ENCODE measurements at places on chromosomes 12 and 14.

DNA sequence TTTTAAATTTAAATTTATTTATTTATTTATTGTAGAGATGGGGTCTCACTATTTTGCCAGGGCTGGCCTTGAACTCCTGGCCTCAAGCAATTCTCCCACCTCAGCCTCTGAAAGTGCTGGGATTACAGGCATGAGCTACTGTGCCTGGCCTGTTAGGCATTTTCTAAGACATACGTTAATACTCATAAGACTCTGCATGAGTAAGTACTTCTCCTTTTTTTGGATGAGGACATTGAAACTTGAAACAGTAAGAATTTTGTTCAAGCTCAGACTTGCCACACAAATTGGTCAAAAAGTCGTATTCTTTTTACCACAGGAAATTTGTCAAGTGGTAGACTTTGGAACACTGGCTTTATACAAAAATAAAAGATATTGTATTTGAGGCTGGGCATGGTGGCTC, 187.4 kb upstream of the RASSF8 start:
- no peak for DNase-seq

GRCh38 chr12:6376079-6376869, 911 bp upstream of the SCNN1A start:
- peak; percentile 42 for DNase-seq

- no peak for DNase-seq
Measured at GRCh38 chr14:90649083-90649482, 167.1 kb downstream of the TTC7B start.

GRCh38 chr12:94644141-94644979, 6.0 kb downstream of the TMCC3 start:
- no peak for DNase-seq

DNA sequence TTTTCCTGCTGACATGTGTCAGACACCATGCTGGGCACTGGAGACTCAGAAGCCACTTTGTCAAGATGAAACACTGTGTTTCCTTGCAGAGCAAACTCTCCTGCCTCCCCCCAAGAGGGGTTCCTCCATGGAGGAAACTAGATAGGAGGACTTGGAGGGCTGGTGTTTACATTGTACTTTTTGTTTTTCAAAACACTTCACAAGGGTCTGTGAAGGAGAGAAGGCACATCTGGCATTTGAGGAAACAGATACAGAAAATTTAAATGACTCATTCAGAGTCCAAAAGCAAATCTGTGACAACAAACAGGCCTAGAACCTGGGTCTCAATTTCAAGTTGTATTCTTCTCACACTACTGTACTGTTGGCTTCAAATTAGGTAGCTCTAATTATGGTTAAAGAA, 6.7 kb upstream of the CDKL1 start:
- DNase-seq, result no peak

GRCh38 chr14:68238551-68238950, 419.0 kb downstream of the RAD51B start:
- DNase-seq, result no peak

DNA sequence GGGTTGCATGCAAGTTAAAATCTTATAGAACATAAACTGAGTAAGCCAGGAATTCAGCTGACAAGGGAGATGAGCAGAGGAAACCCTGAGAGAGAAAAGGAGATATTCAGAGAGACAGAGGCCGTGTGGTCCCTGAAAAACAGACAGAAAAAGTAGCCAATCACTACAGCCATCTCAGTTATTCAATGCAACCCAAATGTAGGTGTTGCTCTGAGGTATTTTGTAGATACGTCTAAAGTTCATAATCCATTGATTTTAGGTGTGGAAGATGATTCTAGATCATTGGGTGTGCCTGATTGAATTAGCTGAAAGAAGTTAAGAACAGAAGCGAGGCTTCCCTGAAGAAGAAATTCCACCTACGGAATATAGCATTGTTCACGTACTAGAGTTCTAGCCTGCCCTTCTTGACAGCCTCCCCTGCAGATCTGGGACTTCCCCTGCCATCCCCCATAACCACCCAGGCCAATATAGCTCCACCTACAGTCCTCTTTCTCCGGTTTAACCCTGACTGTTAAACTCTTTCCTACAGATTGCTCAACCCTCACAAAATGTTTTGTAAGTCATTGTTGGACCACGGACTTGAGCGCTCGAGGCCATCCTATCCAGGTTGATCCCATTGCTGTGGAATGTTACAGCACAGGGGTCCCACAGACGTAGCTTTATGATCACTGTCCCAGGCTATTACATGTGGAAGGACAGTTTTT, 21.7 kb downstream of the AICDA start:
- DNase-seq, result no peak

DNA sequence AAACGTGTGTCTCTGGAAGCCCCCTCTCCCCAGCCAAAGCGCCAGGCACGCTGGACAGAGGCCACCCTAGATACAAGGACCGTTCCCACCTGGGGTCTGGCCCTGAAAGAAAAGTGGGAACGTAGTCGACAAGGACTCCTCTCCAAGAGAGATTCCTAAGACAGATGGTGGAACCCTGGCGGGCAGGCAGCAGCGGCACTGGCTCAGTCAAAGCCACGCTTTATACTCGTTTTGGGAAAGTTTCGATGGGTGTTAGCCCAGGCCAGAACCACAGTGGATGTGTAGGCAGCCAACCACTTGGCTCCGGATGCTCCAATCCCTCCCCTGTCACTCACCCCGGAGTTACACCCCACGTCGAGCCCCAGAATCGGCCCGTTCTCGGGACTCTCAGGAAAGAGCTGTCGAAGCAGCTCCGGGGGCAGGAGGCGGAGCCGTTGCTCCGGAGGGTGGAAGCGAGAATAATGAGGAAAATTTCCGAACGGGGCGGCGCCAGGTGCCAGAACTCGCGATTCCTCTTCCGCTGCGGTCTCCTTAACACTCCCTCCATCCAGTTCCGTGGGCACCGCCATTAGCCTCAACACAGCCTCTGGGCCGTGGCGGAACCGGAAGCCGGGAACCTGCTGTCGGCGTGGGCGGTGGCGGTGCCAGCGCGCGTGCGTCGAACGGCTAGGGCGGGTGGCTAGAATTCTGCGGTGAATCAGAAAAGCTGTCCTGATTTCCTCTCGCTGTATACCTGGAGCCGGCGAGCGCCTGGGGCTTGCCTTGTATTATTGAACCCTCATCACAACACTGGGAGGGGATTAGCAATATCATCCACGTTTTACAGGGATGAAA, at the start of gene BCDIN3D:
TSS of gene BCDIN3D (minus strand) at position 588 of the 834 bp plus-strand sequence. CDS start at position 569, 19 bp downstream.
- peak; percentile 82 for DNase-seq

DNA sequence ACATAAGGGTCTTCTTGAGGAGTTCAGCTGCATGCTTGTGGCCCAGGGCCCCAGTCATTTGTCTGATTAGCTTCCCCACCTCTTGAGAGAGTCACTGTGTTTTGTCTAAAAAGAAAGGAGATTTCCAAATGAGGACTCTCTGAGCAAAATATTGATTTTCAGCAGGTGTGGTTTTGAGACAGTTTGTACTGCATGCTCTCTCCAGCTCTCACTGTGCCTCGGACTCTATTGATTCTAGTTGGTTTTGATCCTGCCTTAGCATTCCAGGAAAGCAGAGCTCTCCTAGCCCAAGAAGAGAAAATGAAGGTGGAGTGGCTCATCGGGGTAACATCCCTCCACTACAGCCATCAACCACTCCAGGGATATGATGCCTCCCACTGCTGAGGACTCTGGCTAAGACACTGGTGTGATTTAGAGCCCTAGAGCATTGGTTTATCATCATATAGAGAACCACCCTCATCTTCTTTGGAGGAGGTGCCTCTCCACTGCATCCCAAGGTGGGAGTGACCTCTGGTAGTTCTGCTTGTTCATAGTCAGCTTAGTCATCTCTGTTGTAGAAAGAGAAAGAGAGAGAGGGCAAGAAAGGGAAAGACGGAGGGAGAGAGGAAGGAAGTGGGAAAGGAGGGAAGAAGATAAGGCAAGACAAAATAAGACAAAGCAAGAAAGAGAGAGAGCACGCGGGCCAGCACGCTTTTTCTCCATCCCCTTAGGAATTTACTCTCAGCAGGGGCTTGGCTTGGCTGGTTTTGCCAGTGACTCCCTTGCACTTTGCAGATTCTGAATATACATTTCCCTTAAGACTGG, 365.6 kb downstream of the DPF3 start:
- DNase-seq, result no peak

GRCh38 chr14:94317259-94317658, 5.9 kb downstream of the SERPINA6 start:
- DNase-seq, result no peak

DNA sequence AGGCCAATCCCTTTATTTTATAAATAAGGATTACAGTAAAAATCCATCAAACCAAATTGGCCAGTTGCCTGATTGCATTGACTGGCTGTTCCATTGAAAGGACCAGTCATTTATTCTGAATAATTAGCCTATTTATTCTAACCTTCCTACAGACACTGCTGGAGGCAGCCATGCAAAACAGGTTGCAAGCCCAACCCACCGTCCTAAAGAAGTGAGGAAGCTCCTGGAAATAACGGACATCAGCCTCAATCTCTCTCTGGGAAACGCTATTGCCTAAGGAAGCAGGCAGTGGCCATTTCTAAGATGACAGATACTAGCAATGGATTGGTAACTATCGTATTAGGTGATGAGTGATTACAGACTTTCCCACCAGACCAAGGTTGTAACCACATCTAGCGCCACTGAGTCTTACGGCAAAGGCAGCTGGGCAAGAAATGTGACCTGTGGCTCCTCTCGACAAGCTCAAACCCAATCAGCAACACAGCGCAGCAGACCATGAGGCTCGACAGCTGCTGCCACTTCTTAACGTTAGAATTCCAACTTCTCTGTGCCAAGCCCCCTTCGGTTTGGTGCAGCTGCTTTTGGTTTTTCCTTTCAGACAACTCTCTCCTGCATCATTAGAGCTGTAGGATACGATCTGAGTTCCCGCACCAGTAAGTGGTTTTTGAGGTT, 134.2 kb downstream of the KCNK10 start:
- DNase-seq, result no peak

Measured in GM04504 (cell line).